ENCODE measurements at places on chromosomes 7 and 10. TPM values are rescaled to one million over a fixed set of nuclear protein-coding genes. Genes with fewer than 3 reads are reported as not detected.

ZNF33A gene
- 7.3 TPM for total RNA-seq

MAT1A gene
- total RNA-seq: not detected

SLC18A3 gene
- not detected for total RNA-seq

CCDC7 gene
- 9.4 TPM for total RNA-seq

CYP17A1 gene
- not detected for total RNA-seq

AKR1C8 gene
- not detected for total RNA-seq

LBX1 gene
- not detected for total RNA-seq

FANK1 gene
- 0.68 TPM for total RNA-seq

ERLIN1 gene
- total RNA-seq: 42.5 TPM

MBL2 gene
- not detected for total RNA-seq

CCDC136 gene
- 2.8 TPM for total RNA-seq
